ENCODE measurements at places on chromosomes 2 and 18. TPM values are rescaled to one million over a fixed set of nuclear protein-coding genes. Genes with fewer than 3 reads are reported as not detected.
A peak's percentile ranks its signal among the peaks of the same experiment; 100 is the strongest.

- no peak overlapping the region for H3K27ac ChIP-seq
- H3K4me1 ChIP-seq = no peaks in the 10 kb centered on the region
- DNase-seq = no peak
- no peaks in the 10 kb centered on the region for H3K27me3 ChIP-seq
Observed at GRCh38 chr18:32360682-32361345, 109.9 kb downstream of the GAREM1 start.

DNA sequence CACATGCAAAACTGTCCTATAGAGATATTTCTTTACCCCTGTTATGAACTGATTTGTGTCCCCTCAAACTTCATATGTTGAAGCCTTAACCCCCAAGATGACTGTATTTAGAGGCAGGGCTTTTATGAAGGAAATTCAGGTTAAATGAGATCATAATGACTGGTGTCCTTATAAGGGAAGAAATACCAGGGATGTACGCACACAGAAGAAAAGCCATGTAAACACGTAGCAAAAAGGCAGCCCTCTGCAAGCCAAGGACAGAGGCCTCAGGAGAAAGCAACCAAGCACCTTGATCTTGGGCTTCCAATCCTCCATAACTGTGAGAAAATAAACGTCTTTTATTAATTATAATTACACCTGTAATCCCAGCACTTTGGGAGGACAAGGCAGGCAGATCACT is 101.3 kb upstream of the NDUFV2 start:
- H3K27me3 ChIP-seq = no peaks in the 10 kb centered on the region
- peak overlapping the region; percentile 53 for H3K27ac ChIP-seq
- H3K4me1 ChIP-seq = no peaks in the 10 kb centered on the region
- DNase-seq = no peak

DNA sequence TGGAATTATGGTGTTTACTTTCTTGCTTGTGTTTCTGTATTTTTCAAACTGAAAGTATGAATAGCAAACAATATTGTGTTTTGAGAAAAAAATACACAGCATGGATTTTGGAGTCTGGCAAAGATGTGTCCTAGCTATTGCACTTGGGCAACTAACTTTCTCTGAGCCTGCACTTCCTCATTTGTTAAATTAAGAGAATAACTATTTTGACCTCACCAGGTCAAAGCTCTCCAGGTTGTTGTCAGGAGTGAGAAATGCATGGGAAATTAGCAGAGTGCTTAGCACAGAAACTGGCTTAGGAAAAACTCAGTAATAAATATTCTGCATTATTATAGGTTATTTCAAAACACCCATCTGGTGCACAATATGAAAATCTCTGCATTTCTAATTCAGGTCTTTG is 28.2 kb downstream of the LYPD1 start:
- H3K27ac ChIP-seq = no peak overlapping the region
- H3K36me3 ChIP-seq = no peaks in the 10 kb centered on the region
- H3K4me1 ChIP-seq = no peaks in the 10 kb centered on the region

DNA sequence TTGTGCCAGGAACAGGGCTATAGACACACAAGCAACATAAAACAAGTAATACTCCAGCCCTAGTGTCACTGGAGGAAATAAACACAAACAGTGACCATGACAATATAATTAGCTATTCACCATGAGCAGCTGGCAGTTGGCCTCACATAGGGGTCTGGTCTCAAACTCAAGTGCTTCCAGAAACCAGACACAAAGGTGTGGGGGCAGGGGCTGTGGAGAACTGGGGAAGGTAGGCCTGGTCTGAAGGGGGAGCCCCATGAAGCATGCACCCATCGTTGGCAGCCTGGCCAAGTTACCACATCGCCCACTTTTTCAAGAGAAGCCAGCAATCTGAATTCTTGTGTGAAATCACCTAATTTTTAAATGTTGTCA is 49.5 kb upstream of the SP3 start:
- H3K27ac ChIP-seq = peak overlapping the region; percentile 96
- no peaks in the 10 kb centered on the region for H3K27me3 ChIP-seq
- no peaks in the 10 kb centered on the region for H3K36me3 ChIP-seq
- DNase-seq = no peak

- no peaks in the 10 kb centered on the region for H3K4me1 ChIP-seq
- no peaks in the 10 kb centered on the region for H3K36me3 ChIP-seq
- no peaks in the 10 kb centered on the region for H3K27me3 ChIP-seq
- H3K4me3 ChIP-seq = no peak overlapping the region
- H3K27ac ChIP-seq = no peak overlapping the region
- no peak for DNase-seq
Observed at GRCh38 chr2:56315376-56315775, 131.6 kb downstream of the CCDC85A start.

GRCh38 chr2:17625446-17625845 is 85.0 kb downstream of the VSNL1 start:
- no peak overlapping the region for H3K27ac ChIP-seq
- no peaks in the 10 kb centered on the region for H3K27me3 ChIP-seq
- DNase-seq = no peak
- no peak overlapping the region for H3K4me3 ChIP-seq
- H3K36me3 ChIP-seq = no peaks in the 10 kb centered on the region

DNA sequence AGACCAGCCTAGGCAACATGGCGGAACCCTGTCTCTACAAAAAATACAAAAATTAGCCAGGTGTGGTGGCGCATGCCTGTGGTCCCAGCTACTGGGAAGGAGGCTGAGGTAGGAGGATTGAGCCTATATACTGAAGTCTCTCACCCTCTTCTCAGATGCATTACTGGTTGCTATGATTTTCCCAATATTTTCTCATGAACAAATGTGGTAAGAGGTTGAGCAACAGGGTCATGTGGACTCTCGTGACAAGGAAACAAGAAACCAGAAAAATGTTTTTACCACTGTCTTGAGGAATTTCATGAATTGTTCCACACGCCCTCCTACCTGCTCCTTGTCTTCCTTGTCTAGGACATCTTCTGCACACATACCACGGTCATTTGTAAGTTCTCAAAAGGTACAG is 12.4 kb downstream of the LMAN2L start:
- no peak for DNase-seq
- H3K36me3 ChIP-seq = no peaks in the 10 kb centered on the region
- no peak overlapping the region for H3K27ac ChIP-seq
- H3K4me3 ChIP-seq = no peak overlapping the region
- no peaks in the 10 kb centered on the region for H3K4me1 ChIP-seq

GRCh38 chr2:212158081-212158480 is 380.5 kb downstream of the ERBB4 start:
- no peak overlapping the region for H3K27ac ChIP-seq
- H3K27me3 ChIP-seq = no peaks in the 10 kb centered on the region
- DNase-seq = no peak
- H3K36me3 ChIP-seq = no peaks in the 10 kb centered on the region
- H3K4me3 ChIP-seq = no peak overlapping the region

DNA sequence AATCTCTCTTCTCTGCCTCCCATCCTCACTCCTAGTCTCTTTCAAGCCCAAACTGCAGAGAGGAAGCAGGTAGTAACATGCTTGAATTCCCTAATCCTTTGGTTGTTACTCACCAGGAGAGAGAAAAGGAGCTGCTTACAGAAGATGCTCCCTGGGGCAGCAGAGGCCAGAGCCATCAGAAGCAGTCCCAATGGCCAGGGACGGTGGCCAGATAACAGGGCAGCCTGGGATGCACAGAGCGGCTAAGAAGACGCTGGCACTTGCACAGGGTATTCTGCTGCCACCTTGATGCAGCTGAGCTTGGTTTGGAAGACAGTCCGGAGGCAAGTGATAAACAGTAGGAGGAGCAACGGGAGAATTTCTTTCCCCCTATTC is 250 bp downstream of the DSC1 start:
- no peaks in the 10 kb centered on the region for H3K4me1 ChIP-seq
- no peak overlapping the region for H3K4me3 ChIP-seq
- no peaks in the 10 kb centered on the region for H3K27me3 ChIP-seq
- no peak overlapping the region for H3K27ac ChIP-seq

- H3K36me3 ChIP-seq = no peaks in the 10 kb centered on the region
- no peak for DNase-seq
- H3K27me3 ChIP-seq = no peaks in the 10 kb centered on the region
- no peak overlapping the region for H3K27ac ChIP-seq
- no peaks in the 10 kb centered on the region for H3K4me1 ChIP-seq
- no peak overlapping the region for H3K4me3 ChIP-seq
Observed at GRCh38 chr2:85926931-85927661, 38.3 kb upstream of the ST3GAL5 start.

DNA sequence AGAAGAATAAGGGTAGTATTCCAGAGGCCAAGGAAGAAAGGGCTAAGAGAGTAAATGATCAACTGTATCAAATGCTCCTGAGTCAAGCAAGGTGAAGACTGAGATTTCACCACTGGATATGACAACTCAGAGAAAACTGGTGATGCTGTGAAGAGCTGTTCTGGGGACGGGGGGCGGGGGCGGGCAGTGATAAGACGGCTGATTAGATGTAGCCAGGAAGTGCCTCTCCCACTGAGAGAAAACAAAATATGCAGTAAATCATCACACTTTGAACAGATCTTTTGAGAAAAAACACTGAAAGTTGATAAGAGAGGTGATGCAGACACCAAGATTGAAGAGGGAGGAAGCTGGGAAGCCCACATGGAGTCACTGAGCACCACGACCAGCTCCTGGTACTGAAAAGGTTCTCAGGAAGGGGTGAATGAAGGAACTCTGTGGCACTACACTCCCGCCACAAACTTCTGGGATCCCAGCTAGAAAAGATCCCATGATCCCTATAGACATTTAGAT is 75.8 kb downstream of the MYO3B start:
- no peak overlapping the region for H3K27ac ChIP-seq
- DNase-seq = no peak
- H3K4me3 ChIP-seq = no peak overlapping the region
- no peaks in the 10 kb centered on the region for H3K4me1 ChIP-seq
- H3K36me3 ChIP-seq = no peaks in the 10 kb centered on the region

DNA sequence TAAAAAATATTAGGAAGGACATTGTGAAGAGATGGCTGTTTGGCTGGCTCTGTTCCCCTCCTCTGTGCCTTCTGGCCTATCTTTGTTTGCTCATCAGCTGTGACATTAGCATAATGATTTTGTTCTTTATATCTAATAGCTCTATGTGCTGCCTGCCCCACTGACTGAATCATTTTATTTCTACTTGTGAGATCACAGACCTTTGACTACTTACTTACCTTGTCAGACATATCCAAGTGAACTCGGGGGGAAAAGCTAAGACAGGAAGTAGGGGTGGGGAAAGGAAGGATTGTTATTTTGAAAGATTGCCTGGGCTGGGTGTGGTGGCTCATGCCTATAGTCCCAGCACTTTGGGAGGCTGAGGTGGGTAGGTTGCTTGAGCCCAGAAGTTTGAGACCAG is 104.2 kb downstream of the ASAP2 start:
- H3K27ac ChIP-seq = peak overlapping the region; percentile 89
- no peak overlapping the region for H3K4me3 ChIP-seq
- H3K27me3 ChIP-seq = no peaks in the 10 kb centered on the region
- no peak for DNase-seq
- peaks cover 5% of the 10 kb centered on the region for H3K4me1 ChIP-seq
- H3K36me3 ChIP-seq = no peaks in the 10 kb centered on the region

Gene PLGLB2
- total RNA-seq = not detected

Gene UGT1A5
- not detected for total RNA-seq

Gene LBX2
- 2.9 TPM for total RNA-seq
